ENCODE measurements at places on chromosomes 5 and 9. TPM values are rescaled to one million over a fixed set of nuclear protein-coding genes. Genes with fewer than 3 reads are reported as not detected.

Gene RPP25L
- total RNA-seq, result 31.8 TPM

Gene DIPK1B
- 19.4 TPM for total RNA-seq

Gene FKBP15
- total RNA-seq, result 27.9 TPM

Gene NR2F1
- 1.3 TPM for total RNA-seq

Gene GFPT2
- 3.6 TPM for total RNA-seq

Gene CDKN2A
- 1.9 TPM for total RNA-seq

Gene FBXW2
- total RNA-seq, result 45.9 TPM

Gene FAM153A
- 3.9 TPM for total RNA-seq

Gene ADCY2
- 0.26 TPM for total RNA-seq

DNA sequence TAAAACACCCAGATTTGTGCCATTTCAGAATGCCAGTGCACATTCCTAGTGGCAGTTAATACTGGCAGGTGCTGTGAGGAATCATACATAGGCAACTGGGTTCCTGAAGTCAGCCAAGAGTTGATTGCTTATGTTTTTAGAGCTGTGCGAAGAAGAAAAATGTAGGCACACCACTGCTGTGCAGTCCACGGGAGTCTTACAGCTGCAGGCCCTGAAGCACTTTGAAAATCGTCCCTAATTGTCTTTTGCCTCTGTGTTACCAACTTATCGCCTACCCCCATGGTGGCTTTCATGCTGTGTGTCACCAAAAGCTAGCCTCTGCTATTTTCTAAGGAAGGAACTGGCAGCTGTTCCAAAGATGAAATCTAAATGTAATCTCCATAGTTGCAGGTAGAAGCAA is 263.9 kb downstream of the ARRDC3 start:
- H3K36me3 ChIP-seq, result no peaks in the 10 kb centered on the region
- no peak overlapping the region for H3K4me3 ChIP-seq
- peaks cover 12% of the 10 kb centered on the region for H3K4me1 ChIP-seq
- DNase-seq, result no peak

DNA sequence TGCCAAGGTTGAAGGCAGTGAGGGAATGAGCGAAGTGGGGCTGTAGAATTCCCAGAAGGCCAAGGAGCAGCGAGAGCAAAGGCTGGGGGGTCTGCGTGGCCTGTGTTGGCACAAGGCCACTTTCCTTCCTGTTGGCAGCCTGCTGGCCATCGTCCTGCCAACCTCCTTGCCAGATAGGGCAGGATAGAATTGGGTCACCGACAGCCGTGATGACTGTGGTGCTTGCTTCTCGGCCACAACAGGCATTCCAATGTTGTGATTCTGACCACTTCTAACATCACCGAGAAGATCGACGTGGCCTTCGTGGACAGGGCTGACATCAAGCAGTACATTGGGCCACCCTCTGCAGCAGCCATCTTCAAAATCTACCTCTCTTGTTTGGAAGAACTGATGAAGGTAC is 18.9 kb downstream of the TRIP13 start:
- no peak for DNase-seq
- H3K4me1 ChIP-seq, result no peaks in the 10 kb centered on the region

- no peaks in the 10 kb centered on the region for H3K36me3 ChIP-seq
- H3K27ac ChIP-seq, result peak overlapping the region; percentile 12
- DNase-seq, result no peak
- no peaks in the 10 kb centered on the region for H3K27me3 ChIP-seq
- H3K4me1 ChIP-seq, result peaks cover 23% of the 10 kb centered on the region
These were observed 60.8 kb downstream of the EBF1 start for GRCh38 chr5:159038907-159039306.

DNA sequence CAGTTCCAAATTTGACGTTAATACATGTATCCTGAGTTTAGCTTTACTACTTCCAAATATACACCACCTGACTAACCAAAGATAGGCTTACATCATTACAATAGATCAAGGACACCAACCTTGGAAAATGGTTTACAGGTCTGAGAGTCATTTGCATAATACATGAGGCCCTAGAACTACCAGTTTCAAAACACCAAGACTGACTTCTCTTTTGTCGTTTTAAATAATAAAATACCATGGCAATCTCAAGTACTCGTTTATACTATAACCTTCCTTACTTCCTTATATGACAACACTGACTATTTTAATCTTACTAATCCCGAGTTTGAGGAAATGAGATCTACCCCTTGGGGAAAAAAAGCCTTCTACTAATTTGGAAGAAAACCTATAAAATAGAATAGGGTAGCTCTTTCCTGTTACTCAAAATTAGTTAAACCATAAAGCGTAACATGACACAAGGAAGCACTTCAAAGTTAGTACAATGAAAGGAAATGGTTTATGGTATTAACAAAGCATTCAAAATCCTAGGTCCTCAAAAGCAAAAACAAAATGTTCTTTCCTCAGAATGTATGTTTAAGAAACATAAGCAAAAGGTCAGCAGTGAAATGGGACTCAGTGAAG is 42.1 kb downstream of the UBQLN1 start:
- no peak for DNase-seq
- H3K36me3 ChIP-seq, result peaks cover 25% of the 10 kb centered on the region
- no peaks in the 10 kb centered on the region for H3K4me1 ChIP-seq
- H3K27me3 ChIP-seq, result no peaks in the 10 kb centered on the region

DNA sequence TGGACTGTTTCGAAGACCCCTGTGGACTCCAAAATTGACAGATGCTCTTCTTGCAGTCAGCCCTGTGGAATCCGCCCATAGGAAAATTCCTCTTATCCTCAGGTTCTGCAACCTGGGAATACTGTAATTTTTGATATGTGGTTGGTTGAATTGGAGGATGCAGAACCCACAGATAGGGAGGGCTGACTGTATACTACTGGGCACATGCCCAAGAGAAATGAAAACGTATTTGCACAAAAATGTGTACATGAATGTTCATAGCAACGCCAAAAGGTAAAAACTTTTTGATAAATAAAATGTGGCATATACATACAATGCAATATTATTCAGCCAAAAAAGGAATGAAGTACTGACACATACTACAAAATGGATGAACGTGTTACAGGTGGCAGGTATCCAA is 1.9 kb upstream of the SNAPC3 start:
- no peak overlapping the region for H3K27ac ChIP-seq
- H3K4me3 ChIP-seq, result no peak overlapping the region
- no peaks in the 10 kb centered on the region for H3K27me3 ChIP-seq
- H3K4me1 ChIP-seq, result peaks cover 33% of the 10 kb centered on the region

DNA sequence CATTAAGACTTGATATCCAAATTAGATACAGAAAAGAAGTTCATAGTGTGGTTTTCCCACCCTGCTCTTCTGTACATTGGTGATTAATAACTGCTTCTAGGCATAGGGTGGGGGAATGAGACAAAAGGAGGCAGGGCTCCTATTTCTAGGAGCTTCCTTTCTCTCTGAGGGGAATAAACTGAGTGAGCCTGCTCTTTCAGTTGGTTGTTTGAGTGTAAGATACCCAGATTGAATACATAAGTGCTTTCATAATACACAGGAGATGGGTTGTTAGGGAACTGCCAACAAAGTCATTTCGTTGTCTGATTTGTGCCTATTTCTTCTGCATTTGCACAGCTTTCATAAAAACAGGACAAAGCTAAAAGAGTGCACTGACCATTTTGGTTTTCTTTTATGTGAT is 48.9 kb upstream of the TTC23L start:
- no peak overlapping the region for H3K27ac ChIP-seq
- H3K27me3 ChIP-seq, result no peaks in the 10 kb centered on the region
- H3K36me3 ChIP-seq, result no peaks in the 10 kb centered on the region

GRCh38 chr5:79025054-79025472 is 40.0 kb upstream of the ARSB start:
- peak; percentile 59 for DNase-seq
- H3K4me3 ChIP-seq, result peak overlapping the region; percentile 43
- H3K27ac ChIP-seq, result no peak overlapping the region

DNA sequence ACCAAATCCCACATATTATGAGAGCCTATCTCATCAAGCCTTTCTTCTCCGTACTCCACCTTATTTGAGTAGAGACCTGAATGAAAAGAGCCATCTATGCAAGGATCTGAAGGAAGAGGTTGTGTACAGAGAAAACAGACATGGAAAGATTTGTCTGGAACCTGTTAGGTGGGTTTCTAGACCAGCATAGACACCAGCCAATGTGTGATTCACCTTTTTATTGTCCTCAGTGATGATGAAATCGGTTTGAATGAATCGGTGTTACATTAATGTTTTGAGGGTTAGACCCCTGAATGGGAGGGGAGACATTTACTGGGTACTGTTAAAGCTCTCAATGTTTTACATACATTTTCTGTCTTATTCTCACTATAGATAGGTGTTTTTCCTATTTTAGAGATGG is 223.6 kb downstream of the NMUR2 start:
- H3K4me3 ChIP-seq, result no peak overlapping the region
- H3K27me3 ChIP-seq, result no peaks in the 10 kb centered on the region
- H3K4me1 ChIP-seq, result no peaks in the 10 kb centered on the region
- no peak for DNase-seq

All from heart right ventricle (tissue), 16 donors.